ENCODE measurements at places on chromosomes 7 and 10.

DNA sequence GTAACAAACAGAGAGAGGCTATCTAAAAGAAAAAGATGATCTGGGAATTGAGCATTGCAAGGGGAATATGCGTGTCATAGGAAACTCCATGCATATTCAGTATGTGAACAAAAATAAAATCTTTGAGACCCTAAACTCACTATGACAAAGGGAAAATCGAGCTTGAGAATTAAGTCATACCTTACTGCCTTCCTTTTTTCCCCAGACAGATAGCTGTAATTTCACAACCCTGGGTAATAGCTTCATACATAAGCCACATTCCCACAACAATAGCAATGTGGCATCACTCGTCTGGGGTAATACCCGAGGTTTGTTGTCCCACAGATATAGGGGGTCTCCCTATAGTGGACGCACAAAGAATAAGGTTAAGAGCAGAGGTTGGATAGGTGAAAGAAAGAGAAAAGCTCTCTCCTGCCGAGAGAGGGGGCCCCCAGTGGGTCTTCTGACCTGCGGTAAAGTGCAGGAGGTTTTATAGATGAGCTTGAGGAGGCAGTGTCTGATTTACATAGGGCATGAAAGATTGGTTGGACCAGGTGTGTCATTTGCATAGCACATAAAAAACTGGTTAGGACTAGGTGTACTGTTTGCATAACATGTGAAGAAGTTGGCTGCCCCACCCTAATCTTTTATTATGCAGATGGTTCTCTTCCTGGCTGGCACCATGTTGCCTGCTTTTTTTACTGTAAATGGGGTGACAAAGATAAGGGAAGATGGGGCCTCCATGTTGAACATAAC, 11.6 kb downstream of the CYP3A43 start:
- no peak for DNase-seq

DNA sequence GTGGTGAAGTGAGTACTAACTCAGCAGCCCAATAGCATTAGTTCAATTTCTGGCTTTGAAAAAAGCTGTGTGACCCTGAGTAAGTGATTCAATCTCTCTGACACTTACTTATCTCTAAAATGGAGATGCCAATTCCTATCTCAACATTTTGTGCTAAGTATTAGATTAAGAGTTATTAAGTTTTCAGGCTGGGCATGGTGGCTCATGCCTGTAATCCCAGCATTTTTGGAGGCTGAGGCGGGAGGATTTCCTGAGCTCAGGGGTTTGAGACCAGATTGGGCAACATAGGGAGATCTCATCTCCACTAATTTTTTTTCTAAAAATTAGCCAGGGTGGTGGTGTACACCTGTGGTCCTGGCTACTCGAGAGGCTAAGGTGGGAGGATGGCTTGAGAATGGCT, 109.5 kb downstream of the PRTFDC1 start:
- no peak for DNase-seq

DNA sequence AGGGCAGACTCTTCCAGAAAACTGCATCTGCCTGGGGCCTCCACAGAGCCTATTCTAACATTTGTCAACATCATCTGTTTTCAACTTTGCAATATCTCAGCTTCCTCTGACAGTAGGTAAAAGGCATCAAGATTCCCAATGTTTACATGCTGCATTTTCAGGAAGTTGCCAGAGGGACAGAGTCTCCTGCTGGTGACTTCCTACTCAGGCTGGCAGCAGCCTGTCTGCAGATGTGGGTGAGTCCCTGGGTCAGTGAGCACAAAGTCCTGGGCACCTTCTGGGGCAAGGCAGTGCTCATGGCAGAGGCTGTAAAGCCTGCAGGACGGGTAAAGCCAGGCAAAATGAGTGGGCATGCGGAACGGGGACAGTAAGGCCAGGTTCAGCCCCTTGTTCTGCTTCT, 69.4 kb downstream of the EBF3 start:
- no peak for DNase-seq

GRCh38 chr7:91636728-91637127, 243.8 kb downstream of the MTERF1 start:
- no peak for DNase-seq

DNA sequence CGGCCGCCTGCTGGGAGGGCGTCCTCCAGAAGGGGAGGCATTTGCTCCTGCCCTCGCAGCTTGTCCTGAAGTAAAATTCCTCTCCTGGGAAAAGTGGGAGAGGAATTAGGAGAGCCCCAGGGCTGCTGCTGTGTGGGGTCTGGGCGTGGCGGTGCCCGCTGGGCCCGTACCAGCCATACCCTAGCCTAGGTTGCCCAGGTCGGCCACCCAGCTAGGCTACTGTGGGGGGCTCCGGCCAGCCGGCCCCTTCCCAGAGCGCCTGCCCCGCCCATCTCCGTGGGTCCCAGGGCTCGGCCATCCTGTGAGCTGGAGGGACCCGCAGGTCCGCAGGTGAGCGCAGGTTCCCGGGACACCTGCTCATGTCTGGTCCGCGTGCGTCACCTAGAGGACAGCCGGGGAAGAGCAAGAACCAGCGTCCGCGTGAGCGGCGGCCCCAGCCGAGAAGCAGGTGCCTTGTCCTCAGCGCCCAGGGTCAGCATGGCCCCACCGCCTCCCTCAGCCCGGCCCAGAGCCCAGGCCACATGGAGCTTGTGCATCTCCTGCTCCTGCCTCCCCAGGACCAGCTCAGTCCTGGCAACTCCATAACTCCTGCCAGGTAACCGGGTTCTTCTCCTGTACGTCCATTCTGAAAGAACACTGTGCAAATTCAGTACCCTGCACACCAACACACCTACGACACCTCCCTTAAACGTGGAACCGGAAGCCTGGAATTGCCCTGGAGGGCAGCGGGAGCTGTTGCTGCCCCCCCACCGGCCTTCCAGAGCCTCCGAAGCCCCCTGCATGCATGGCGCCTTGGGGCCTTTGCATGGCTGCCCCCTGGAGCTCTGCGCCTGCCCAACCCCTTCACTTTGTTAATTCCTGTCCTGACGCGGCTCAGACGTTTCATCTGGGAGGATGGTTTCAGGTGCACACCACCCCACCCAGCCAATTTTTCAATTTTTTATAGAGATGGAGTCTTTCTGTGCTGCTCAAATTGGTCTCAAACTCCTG, 22.8 kb upstream of the FOXL3 start:
- no peak for DNase-seq

- no peak for DNase-seq
Measured at GRCh38 chr7:141232286-141233051, 158.6 kb downstream of the TMEM178B start.

- DNase-seq = no peak
Measured at GRCh38 chr10:122246830-122247520, 24.1 kb upstream of the BTBD16 start.

DNA sequence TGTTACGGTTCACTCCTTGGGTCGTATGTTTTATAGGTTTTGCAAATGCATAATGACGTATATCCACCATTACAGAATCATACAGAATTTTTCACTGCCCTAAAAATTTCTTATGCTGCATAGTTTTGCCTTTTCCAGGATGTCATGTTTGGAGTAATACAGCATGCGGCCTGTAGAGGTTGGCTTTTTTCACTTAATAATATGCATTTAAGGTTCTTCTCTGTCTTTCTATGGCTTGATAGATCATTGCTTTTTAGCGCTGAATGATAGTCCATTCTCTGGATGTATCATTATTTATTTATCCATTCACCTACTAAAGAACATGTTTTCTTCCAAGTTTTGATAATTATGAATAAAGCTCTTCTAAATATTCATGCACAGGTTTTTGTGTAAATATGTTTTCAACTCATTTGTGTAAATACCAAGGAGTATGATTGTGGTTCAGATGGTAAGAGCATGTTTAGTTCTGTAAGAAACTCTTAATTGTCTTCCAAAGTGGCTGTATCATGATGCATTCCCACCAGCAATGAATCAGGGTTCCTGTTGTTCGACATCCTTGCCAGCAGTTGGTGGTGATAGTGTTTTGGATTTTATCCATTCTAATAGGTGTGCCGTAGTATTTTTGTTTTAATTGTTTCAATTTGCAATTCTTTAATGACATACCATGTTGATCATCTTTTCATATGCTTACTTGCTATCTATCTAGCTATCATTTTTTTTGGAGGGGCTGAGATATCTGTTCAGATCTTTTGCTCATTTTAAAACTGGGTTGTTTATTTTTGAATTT, 531.2 kb upstream of the GHITM start:
- DNase-seq = no peak

- DNase-seq = no peak
Measured at GRCh38 chr10:57694956-57695608, 572.6 kb downstream of the IPMK start.

- no peak for DNase-seq
Measured at GRCh38 chr7:148464947-148465346, 125.6 kb upstream of the C7orf33 start.

DNA sequence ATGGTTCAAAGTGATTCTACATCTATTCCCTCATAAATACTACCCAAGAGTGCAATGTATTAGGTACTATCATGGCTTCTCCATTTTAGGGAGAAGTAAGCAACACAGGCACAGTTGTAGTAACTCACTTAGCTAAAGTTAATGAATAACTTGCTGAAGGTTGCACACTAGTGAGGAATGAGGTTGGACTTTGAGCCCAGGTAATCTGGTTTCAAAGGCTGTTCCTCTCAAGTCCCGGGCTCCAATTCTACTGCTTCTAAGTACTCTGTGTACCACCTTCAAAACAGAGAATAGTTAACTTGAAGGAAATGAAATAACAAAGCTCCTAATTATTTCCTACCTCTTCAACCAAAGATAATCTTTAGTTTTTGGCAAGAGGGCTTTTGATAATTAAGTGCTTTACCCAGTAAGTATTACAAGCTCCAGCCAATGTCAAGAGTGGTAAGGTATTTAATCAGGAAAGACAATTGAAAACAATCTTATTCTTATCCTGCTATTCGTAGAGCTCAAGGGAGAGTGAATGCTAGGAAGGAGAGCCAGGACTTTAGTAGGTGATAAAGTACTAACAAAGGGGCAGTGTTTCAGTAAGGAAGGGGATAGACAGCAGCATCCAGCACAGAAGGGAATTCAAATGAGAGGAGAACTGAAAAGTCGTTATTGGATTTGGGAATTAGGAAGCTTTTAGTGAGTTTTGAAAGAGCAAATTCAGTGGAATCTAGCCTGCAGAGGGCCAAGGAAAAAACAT, 158.2 kb upstream of the PTPRZ1 start:
- no peak for DNase-seq

DNA sequence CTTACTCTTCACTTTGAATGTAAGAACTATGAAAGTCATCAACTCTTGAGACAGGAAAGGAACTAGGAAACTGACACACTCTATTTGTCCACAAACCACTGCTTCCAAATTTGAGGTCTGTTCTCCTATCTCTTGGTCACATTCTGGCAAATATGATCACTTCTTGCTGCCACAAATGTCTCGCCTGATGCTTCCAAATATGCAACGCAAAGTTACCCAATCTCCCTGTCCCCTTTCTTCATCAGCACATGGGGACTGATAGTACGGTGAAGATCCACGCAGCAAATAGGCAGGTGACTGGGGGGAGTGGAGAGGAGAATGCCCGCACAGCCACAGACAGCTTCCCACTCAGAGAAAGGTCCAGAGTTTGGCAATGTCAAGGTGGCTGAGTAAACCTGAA, 92.6 kb upstream of the TCF7L2 start:
- DNase-seq = no peak

DNA sequence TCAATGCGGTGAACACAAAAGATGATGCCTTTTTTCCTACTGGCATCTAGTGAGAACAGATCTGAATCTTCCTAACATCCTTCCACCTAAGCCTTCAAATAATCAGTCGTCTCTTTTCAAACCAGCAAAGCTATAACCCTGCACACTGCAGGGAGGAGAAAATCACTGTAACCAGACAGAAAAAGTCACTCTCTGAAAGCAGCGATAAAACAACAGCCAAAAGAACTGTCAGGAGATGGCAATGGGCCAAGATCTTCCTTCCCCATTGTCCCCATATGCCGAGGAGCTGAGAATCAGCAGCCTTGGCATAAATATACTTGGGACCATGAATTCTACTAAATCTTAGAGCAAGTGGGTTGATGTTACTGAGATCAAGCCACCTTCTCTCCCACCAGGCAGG, 13.1 kb downstream of the FZD9 start:
- DNase-seq = no peak

- no peak for DNase-seq
Measured at GRCh38 chr10:124735491-124736286, 8.5 kb downstream of the FAM53B start.

DNA sequence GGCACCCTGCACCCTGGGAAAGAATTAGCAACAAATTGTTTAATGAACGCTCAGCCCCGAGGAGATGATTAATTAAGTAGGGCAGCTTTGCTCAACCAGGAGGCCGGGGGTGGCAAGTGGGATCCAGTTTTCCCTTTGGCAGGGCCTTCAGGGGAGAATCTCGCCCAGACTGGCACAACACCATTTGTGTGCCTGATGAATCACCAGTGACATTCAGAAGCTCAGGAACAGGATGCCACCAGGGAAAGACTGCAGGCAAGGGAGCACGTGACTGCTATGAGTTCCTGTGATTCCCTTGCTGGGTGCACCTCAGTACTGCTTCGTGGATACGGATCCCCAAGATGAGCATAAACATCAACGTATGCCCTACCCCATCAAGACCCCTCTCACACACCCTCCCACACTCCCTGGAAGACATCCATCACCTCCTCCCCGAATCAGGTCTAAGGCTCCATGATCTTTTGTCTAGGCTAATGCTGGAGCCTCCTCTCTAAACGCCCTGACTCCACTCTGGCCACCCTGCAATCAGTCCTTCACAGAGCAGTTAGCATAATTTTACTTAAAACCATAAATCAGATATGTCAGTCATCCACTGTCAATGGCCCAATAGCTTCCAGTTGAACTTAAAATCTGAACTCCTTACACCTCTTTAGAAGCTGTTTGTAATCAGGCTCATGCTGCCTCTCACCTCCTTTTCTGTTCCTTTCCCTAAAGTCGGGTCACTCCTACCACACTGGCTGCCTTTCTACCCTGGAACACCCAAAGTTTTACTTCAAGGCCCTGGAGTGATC, 109.2 kb upstream of the AGK start:
- DNase-seq = no peak

- no peak for DNase-seq
Measured at GRCh38 chr10:570628-571163, 118.8 kb downstream of the DIP2C start.

DNA sequence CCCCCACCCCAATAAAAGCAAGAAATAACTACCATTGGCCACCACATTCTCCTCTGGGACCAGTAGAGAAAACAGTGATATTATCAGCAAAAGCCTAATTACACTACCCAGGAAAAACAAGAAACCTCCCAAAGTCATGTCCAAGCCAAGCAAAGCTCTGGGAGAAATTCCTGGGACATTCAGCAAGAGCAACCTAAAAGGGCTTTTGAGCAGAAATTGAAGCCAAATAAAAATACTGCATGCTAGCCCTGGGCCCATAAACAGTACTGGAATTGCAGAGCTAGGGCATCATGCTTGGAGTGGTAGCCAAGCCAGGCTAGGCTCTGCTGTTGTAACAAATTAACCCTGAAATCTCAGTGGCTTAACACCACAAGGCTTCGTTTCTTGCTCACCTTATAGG, 347.9 kb downstream of the LRMDA start:
- DNase-seq = no peak

DNA sequence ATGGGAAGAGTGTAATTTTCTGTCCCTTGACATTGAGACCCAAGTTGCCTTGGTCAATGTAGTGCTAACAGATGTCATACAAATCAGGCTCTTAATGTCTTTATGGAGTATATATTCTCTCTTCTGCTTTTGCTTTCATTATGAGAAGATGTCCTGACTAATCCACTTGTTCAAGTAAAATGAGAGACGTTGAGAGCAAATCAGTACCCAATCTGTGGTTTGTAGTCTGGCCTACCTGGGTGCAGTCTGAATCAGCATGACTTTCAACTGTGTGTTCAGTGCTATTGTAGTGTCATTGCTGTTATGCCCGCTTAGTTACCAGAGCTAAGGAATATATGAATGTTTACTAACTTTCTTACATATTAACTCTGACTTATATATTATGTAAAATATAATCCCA, 612.4 kb downstream of the ANKRD7 start:
- no peak for DNase-seq

- DNase-seq = no peak
Measured at GRCh38 chr10:5975641-5976473, 1.5 kb downstream of the IL15RA start.
